ENCODE measurements at places on chromosomes 5 and 9.

- DNase-seq = no peak
Measured at GRCh38 chr5:126192226-126192625, 231.0 kb upstream of the GRAMD2B start.

DNA sequence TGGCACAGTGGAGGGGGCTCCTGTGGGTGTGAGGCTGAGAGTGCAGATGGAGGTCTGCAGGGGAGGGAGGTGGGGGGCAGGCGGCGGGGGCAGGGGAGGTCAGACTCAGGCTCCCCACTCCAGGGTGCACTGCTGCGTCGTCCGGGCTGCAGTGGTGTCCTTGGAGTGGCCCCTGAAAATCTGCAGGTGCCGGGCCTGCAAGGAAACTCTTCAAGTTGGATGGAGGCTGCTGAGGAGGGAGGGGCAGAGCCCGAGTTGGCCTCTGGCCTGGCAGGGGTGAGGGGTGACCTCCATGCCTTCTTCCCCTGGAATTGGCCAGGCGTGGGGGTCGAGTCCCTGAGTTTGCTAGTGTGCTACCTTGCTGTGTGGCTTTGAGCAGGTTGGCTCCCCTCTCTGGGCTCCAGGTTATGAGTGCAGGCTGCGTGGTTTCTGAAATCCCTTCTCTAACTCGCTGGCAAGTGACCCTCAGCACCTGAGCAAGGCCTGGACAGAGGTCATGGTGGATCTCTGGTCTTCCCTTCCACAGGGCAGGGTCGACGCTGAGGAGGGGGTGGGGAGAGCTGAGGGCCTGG, 888 bp downstream of the ADAMTSL2 start:
- DNase-seq = no peak

DNA sequence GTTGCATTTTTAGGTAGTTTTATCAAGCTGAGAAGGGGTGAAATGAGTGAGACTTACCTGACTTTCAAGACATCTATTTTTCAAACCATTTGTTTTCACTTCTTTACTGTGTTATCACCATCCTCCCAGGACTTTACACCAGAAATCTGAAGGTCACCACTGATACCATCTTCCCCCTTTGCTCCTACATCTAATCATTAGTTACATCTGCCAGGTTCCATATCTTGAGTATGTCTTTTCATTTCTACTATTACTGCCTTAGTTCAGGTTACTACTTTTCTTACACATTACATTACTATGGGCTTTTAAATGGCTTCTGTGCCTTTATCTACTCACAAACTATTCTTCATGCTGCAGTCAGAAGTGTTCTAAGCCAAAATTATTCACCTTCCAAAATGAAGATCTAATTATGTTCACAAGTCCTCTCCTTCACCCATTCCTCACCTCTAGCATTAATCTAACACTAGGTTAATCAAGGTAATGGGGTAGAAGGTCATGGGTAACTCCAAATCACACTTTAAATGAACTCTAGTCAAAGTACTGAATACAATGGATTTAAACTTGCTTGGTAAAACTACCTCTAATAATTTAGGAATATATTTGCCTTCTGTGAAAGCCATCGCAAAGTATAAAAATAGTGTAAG, 2.1 kb upstream of the HSDL2 start:
- DNase-seq = no peak

- DNase-seq = peak; percentile 16
Measured at GRCh38 chr5:95725937-95726810, 5.0 kb upstream of the RHOBTB3 start.

GRCh38 chr5:170819824-170820223, 36.3 kb downstream of the GABRP start:
- DNase-seq = no peak

GRCh38 chr5:1546556-1546955, 22.8 kb upstream of the LPCAT1 start:
- no peak for DNase-seq

- no peak for DNase-seq
Measured at GRCh38 chr5:59264639-59265245, 628.8 kb downstream of the PDE4D start.

GRCh38 chr5:133663397-133664054, 51.2 kb upstream of the FSTL4 start:
- no peak for DNase-seq

- no peak for DNase-seq
Measured at GRCh38 chr5:39484673-39485072, 59.9 kb upstream of the DAB2 start.

- peak; percentile 88 for DNase-seq
Measured at GRCh38 chr5:180802325-180803180, at the start of gene MGAT1. TSS of gene MGAT1 (minus strand) at chr5:180802806. CDS start at chr5:180792971, 9,835 bp downstream.

DNA sequence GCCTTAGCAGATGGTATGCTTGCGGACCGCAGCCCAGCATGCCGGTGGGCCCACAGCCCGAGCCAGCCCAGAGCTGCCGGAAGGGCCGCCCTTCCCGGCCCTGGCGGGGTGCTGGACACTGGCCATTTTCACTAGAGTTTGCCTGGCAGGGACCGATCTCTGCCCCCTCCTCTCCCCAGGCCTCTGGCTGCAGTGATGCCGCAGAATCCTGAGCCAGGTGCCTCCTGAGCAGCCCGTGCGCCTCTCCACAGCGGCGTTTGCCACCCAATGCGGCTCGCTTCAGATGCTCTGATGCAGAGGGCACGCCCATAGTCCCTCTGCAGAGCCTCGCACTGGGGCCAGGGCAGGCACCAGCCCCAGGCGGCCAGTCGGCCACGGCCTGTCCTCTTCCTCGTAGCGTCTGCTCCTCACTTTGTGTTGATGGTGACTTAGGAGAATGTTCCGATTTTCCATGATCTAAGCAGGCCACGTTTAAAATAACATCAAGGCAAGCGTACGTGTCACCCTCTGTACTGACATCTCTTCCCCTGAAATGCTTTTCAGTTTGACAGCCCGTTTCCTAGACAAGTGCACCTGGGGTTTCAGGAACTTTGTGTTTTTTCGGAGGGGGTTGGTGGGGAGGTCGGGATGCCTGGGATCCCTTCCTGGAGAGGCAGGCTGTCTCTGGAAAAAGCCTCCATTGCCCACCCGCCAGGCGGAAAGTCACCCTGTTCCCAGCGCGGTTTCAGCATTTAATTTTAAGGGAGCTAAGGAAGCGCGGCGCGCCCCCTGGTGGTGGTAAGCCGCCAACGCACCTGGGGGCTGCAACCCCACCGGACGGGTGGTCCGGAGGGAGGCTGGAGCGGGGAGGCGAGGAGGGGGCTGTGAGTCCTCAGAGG, 29.8 kb upstream of the HMCN2 start:
- DNase-seq = peak; percentile 76

- peak; percentile 17 for DNase-seq
Measured at GRCh38 chr5:120609570-120609969, 145.5 kb downstream of the PRR16 start.

GRCh38 chr9:121333950-121334773, 35.9 kb downstream of the STOM start:
- no peak for DNase-seq

DNA sequence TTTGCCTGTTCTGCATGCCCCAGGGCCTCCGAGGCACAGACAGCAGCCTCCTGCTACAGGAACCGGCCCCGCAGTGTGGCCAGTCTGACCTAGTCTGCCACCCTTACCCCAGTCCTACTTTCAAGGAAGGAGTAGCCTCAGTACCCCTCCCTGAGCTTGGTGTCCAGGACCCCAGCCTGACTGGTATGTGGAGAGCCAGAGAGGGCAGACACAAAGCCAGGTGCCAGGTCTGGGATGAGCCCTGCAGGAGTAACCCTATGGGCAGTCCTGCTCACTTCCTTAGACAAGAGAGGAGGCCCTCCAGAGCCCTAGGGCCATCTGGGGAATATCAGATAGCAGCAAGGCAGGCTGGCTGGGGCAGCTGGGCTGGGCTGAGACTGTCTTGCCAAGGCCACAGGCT, 67.8 kb downstream of the NRG2 start:
- no peak for DNase-seq

DNA sequence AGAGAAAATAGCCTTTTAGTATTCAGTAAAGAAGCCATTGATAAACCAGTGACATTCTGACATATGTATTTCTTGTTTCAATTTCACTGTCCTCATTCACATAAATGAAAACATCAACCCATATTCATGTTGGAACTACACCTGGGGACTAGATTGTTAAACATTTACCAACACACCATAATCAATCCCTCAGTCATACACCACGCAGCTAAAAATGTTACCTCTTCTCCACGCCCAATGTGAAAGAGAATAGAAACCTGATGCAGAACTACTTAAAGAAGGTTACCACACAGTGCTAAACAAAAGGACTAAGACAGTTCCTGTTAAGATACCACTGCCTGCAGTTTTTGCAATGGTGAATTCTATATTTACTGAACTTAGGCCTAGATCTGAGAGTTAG, 518.9 kb downstream of the PRELID2 start:
- no peak for DNase-seq

DNA sequence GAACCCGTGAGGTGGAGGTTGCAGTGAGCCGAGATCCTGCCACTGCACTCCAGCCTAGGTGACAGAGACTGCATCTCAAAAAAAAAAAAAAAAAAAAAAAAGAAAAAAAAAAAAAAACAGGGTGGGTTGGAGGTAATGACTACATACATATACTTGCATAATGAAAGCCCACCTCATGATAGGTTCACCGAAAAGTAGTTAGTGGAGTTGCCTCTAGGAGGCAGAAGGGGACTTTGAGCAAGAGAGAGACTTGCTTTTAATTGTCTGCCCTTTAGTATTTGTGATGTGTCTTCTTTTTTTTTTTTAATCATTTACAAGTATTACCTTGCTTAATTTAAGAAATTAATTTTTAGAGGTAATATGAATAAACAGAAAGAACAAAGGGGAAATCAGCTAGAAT, 99.8 kb downstream of the PPARGC1B start:
- no peak for DNase-seq

DNA sequence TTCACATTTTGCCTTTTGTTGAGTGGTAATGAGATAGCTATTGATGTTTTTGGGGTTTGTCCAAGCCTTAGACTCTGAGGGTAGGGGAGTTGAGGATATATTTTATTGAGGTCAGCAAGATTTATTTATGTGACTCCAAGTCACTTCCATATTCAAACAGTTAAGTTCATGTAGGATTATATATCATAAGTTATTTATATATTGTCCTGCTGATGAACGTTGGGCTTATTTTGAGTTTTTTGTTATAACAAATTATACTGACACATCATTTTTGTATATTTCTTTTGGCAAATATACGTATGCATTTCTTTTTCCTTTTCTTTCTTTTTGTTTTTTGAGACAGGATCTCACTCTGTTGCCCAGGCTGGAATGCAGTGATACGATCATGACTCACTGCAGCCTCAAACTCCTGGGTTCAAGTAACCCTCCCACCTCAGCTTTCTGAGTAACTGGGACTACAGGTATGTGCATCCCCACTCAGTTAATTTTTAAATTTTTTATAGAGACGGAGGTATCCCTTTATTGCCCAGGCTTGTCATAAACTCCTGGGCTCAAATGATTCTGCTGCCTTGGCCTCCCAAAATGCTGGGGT, 23.5 kb upstream of the IL12B start:
- no peak for DNase-seq

GRCh38 chr9:34403554-34404380, 27.1 kb upstream of the MYORG start:
- DNase-seq = peak; percentile 70

DNA sequence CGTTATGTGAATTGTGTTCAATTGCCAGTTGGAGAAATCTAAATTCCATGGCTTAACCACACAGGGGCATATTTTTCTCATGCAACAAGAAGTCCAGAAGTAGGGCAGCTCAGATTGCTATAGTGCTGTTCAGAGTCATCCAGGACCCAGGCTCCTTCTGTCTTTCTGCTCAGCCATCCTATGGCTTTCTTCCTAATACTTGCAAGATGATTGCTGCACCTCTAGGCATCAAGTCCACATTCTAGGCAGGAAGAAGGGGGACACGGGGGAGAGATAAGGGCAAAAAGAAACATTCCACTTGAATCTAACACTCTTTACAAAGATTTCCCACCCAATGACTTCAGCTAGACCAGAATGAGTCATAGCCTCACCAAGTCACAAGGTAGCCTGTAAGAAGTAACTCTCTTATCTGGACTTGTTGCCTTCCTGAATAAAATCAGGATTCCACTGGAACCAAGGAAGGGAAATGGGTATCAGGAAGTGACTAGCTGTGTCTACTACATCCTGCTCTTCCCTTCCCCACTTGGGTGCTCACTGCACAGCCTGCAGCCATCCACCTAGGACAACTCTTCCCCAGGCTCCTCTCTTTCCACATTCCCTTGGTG, 5.3 kb downstream of the ERAP2 start:
- DNase-seq = peak; percentile 86

GRCh38 chr9:91558879-91559278, 135.2 kb upstream of the NFIL3 start:
- DNase-seq = no peak

- no peak for DNase-seq
Measured at GRCh38 chr9:127993721-127994120, 12.9 kb upstream of the EEIG1 start.

- no peak for DNase-seq
Measured at GRCh38 chr9:100913257-100913656, 115.3 kb upstream of the PLPPR1 start.

GRCh38 chr9:115121181-115121580, 3.2 kb upstream of the TNC start:
- peak; percentile 71 for DNase-seq

- DNase-seq = peak; percentile 20
Measured at GRCh38 chr9:137589441-137590122, 730 bp downstream of the ZMYND19 start.

DNA sequence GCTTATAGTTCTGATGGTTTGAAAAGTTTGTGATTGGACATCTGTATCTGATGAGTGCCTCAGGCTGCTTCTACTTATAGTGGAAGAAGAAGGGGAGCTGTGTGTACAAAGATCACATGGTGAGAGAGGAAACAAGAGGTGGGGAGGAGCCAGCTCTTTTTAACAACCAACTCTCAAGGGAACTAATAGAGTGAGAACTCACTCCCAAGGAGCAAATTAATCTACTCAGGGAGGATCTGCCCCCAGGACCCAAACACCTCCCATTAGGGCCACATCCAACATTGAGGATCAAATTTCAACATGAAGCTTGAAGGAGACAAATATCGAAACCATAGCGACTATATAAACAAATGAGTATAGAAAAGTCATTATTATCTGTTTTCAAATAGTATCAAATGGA, 64.7 kb upstream of the PRLR start:
- no peak for DNase-seq

DNA sequence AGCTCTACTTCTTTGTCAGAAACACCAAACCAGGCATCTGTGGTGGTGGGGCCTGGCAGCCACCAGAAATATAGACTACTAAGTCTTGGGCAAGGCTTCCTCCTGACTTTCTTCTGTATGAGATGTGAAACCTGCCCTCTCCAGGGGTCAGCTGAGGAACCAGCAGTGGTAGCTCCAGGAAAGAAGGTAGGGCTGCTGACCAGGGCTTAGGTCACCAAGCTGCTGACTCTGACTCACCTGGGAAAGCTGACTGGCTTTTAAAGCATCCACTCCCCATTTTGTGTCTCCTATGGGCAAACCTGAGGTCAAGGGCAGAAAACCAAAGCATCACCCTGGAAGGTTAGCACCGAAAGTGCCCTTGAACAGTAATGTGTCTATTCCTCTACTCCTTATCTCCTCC, 10.4 kb upstream of the SH3TC2 start:
- DNase-seq = no peak
